ENCODE measurements at places on chromosomes 3 and 15.

DNA sequence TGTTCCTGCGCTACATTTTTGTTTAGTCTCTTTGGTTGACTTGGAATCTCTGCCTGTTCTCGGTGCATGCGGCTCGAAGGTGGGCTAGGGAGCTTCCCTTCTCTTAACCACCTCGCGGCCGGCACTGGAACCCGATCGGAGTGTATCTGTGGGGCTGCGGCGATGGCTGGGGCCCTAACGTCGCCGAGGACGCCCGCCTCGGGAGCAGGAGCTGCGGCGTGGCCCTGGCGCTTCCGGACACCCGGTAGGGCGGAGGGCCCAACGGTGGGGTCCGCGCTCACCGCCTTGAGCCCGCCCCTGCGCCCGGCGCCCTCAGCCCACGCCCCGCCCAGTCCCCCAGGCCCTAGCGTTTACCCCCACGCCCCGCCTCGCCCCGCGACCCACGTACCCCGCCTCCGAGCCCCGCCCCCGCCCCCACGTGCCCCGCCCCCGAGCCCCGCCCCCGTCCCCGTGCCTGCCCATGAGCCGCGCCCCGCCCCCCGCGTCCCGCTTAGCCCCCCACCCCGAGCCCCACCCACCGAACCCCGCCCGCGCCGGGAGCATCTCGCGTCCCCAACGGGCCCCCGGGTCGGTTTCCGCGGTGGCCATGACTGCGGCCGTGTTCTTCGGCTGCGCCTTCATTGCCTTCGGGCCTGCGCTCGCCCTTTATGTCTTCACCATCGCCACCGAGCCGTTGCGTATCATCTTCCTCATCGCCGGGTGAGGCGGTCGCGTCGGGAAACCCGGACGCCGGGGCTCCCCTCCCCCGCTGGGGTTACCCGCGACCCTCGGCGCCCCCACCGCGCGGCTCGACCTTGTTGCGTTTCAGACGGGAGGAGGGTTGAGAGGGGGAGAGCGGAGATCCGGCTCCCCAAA, at the start of gene APH1B:
APH1B (plus strand) TSS at position 568 of the 855 bp plus-strand sequence; CDS start at position 587, 19 bp downstream.
- DNase-seq = peak; percentile 88

GRCh38 chr3:99869621-99870020, 52.0 kb downstream of the CMSS1 start:
- no peak for DNase-seq

DNA sequence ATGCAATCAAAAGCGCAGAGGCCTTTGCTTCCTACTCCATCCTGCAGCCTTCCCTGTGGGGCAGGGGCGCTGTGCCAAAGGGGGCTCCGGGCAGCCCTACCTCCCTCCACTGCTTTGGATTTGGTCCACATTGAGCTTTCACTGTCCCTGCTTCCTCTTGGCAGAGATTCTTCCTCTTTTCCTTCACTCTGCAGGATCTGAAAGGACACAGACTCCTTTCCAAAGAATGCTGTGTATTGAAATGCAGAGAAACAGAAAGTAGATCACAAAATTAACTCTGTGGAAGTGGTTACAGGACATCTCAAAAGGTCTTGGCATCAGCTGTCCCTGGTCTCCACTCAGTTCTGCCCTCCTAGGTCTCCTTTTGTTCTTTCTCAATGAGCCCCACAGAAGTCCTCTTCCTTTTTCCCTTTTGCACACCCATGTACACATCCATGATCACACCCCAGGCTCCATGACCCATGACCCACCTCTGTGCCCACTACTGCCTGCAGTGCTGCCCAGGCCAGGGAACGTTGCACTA, 64.1 kb downstream of the CCR1 start:
- DNase-seq = no peak

- DNase-seq = no peak
Measured at GRCh38 chr3:18423401-18424212, 1.5 kb downstream of the SATB1 start.

DNA sequence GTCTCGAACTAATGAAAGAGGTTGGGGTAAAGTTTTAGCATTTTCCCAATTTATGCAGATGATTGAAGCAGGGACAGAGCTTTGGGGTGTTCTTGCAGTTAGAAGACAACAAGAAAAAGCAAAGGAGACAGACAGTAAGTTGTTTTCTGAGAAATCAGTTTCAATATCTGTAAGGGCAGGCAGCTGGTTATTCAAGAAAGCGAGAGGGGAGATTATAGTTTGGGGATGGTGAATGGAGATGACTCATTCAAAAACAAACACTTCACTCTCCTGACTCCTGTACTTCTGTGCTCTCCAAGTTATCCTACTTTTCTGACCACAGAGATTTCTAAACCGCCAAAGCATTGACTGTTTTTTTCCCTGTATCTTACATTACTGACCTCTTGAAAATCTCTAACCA, 352.0 kb downstream of the GAP43 start:
- no peak for DNase-seq

GRCh38 chr3:197239857-197240256, 58.6 kb downstream of the DLG1 start:
- DNase-seq = no peak

DNA sequence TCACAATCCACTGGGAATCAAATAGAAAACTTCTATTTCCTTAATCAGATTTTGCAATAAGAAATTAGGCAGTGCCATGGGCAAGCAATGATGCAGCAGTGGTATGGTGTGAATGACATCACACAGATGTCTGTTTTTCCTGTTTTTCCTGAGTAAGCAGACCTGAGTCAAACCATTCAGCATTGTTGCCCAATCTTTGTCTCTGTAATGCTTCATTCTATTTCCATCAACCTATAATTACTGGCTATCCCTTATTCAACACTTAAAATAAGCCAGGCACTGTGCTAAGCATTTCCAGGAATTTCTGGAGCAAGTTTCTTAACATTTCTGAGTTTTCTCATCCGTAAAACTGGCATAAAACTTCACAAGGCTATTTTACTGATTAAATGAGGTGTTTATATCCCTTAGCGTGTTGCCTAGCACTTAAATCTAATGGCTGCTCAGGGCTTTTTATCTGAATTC, 11.3 kb upstream of the OXSR1 start:
- no peak for DNase-seq

Measured in NCI-H2171 (cell line).